RPMI7951 (cell line): ENCODE measurements at places on chromosomes 4 and X. TPM values are rescaled to one million over a fixed set of nuclear protein-coding genes. Genes with fewer than 3 reads are reported as not detected.

GRCh38 chrX:71102292-71102691, 4.2 kb downstream of the CXorf65 start:
- no peak for DNase-seq

Gene IQCM
- not detected in 2 replicates for total RNA-seq

Gene IGSF1
- 0.39 and 0.84 TPM in 2 replicates for total RNA-seq

DNA sequence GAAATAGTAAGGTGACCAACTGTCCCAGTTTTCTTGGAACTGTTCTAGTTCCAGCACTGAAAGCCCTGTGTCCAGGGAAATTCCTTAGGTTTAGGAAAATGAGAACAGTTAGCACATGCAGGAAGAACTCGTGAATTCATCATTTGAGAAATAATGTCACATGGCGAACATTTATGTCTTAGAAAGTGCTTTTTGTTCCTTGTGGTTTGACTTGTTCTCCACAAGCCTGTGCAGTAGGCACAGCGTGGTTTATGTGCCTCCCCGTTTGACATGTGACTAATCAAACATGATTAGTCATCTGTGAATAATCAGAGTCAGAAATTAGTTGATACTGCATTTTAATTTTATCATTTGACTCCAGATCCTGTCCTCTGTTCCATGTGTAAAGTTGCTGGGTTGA, 556.0 kb upstream of the CPEB2 start:
- peak; percentile 52 for DNase-seq

GRCh38 chrX:7155163-7155562, 7.2 kb upstream of the PUDP start:
- DNase-seq = no peak

DNA sequence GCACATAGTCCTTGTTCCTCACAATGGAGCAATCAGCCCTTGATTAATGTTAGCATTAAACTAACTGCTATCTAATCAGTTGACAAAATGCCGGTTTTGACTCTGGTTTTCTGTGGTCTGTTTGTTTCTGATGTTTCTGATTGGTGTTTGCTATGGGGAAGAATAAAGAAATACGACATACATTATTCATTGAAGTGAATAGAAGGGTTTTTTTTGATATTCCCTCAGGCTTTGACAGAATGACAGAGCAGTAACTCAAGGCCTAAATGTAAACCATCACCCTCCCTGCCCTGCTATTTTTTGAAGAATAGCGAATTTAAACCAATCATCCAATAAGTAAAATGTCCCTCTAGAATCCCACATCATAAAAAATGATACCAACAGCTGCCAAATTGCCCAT, 65.5 kb upstream of the HS3ST1 start:
- DNase-seq = no peak

- no peak for DNase-seq
These were observed 213.4 kb downstream of the GC start for GRCh38 chr4:71570492-71570891.

Gene TMEM131L
- total RNA-seq = 10.8 and 11.7 TPM in 2 replicates

DNA sequence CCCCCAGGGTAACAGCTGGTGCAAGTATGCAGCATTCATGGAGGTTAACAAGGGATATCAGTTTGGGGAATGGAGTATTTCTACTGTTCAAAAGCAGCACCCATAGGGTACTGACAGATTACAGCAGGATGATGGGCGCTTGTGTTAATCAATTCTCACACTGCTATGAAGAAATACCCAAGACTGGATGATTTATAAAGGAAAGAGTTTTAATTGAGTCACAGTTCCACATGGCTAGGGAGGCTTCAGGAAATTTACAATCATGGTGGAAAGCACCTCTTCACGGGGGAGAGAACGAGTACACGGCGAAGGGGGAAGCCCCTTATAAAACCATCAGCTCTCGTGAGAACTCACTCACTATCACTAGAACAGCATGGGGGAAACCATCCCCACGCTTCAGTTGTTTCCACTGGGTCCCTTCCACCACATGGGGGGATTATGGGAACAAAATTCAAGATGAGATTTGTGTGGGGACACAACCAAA, 64.1 kb downstream of the TNIP2 start:
- DNase-seq = no peak

Gene OGT
- 64.9 and 92.4 TPM in 2 replicates for total RNA-seq

DNA sequence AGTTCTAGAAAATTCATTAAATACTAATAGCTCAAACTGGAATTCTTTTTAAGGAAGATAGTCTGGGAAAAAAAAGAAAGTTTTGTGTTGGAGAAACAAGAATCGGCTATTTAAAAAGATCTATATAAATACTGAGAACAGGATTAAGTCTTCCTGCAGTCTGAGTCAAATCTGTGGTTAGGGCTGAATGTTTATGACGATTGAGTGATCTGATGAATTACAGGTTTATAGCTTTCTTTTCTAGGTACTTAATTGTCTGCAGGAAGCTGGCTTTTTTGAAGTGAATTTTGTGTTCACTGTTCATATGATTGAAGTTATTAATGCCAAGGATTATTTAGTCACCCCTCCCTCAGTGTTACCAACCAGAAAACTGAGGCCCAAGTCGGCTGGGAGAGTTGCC, 42.2 kb downstream of the TLL1 start:
- DNase-seq = no peak

- peak; percentile 53 for DNase-seq
These were observed 557.7 kb upstream of the SLIT2 start for GRCh38 chr4:19693936-19694570.

DNA sequence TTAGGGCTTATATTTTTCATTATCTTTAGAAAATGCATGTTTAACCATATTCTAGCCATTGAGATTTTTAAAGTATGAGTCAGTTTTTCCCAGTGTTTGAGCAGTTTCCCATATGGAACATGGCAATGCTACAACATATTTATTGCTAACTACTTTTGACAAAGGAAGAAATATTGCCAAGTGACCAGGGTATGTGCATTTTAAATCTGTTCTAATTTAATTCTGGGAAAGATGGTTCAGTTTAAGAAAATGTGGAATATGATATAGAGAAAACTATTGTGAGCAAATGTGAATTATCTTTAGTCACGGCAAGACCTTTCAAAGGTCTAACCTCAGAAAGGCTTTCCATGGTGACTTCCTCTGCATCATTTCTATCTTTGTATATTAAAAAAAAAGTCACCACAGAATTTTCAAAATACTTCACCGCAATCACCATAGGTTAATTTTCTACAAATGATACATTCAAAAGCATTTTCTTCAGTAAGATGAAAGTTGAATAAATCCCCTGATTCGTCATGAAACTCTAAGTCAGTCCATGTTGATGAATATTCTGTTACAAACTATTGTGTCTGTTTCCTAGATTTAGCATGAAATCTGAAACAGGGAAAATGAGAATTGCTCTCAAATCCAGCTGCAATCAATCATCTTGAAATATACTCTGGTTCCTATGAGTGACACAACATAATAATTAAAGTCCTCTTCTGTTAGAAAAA, 2349.0 kb upstream of the TENM3 start:
- DNase-seq = peak; percentile 31

Gene TRIML2
- not detected in 2 replicates for total RNA-seq

DNA sequence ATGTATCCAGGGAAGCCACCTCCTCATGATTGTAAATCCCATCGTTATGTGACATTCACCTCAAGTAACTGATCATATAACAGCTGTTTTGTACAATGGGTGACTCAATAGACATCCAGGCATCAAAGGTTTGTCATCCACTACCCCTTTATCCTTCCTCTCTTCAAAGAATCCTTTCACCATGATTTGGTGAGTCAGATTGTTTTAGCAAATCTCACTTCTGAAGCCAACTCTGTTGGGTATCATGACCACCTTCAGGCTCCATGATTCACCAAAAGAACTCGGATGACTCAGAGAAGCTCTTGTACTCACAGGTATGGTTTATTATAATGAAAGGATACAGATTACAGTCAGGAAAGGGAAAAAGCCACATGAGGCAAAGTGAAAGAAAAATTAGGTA, 132.1 kb downstream of the PWWP3B start:
- DNase-seq = no peak
